Esophagus muscularis mucosa (tissue), 4 donors: ENCODE measurements at places on chromosomes 3 and 15. TPM values are rescaled to one million over a fixed set of nuclear protein-coding genes. Genes with fewer than 3 reads are reported as not detected.

DNA sequence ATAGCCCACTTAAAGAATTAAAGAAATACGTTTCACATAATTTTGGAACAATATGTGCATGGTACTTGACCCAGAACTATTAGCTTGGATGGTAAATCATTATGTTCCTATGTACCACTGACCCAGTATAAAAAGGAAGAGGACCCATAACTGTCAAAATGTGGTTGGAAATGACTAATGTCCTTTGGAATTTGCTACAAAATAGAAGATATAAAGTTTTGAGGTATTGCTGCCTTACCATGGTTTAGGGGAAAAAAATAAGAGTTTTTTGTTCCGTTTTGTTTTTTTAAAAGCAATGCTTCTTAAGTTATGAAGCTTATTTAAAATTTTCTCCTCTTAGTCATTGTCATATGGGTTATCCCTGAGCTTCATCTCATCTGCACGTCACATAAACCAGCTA lies 15.8 kb upstream of the TFDP2 start:
- H3K4me3 ChIP-seq: no peak overlapping the region
- H3K4me1 ChIP-seq: no peaks in the 10 kb centered on the region
- no peak for DNase-seq
- H3K27me3 ChIP-seq: no peaks in the 10 kb centered on the region

DNA sequence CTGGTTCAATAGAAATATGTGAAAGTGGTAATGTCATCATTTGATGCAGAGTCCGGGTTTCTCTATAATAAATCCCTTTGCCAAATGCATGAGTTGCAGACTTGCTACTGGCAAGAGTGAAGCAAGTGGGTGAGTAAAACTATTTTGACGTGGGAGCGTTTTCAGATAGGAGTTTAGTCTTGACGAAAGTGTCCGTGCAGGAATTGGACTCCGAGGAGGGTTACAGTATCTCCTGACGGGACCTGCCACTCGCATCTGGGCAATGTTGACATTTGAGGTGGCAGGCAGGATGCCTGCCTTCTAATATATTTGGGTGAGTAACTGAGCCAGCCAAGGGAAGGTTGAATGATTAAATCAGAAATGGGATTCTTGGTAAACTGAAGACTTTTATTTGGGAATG lies 16.0 kb downstream of the CDV3 start:
- H3K27ac ChIP-seq: no peak overlapping the region
- no peak for DNase-seq
- H3K4me3 ChIP-seq: no peak overlapping the region
- H3K27me3 ChIP-seq: no peaks in the 10 kb centered on the region

RHOV gene
- not detected for total RNA-seq

GRCh38 chr3:146781606-146782005 lies 176.5 kb upstream of the PLSCR5 start:
- DNase-seq: no peak
- no peak overlapping the region for H3K27ac ChIP-seq
- H3K36me3 ChIP-seq: no peaks in the 10 kb centered on the region
- H3K4me3 ChIP-seq: no peak overlapping the region
- no peaks in the 10 kb centered on the region for H3K4me1 ChIP-seq

MTFMT gene
- 29.1 TPM for total RNA-seq
